ENCODE measurements at places on chromosomes 13 and 19.
A peak's percentile ranks its signal among the peaks of the same experiment; 100 is the strongest.

GRCh38 chr13:49053215-49053614 lies 77.5 kb downstream of the FNDC3A start:
- DNase-seq: no peak

DNA sequence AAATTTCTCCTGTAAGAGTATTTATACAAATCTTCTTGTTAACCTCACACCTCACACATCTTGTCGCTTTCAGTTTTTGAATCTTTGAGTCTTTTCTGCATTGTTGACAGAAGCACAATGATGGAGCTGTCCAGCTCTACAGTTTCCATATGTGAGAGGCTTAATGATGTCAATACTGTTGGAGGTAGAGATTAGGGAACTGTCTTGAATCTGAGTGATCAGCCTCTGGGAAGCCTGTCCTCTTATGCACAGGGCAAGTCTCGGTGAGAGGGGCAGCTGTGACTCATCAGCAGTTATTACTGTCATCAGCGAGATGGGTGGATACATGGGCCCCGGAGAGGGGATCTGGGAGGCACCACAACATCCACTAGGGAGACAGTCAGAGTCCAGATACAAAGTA lies 4.6 kb upstream of the ITGBL1 start:
- DNase-seq: no peak

GRCh38 chr13:39938596-39938995 lies 283.1 kb downstream of the COG6 start:
- no peak for DNase-seq

DNA sequence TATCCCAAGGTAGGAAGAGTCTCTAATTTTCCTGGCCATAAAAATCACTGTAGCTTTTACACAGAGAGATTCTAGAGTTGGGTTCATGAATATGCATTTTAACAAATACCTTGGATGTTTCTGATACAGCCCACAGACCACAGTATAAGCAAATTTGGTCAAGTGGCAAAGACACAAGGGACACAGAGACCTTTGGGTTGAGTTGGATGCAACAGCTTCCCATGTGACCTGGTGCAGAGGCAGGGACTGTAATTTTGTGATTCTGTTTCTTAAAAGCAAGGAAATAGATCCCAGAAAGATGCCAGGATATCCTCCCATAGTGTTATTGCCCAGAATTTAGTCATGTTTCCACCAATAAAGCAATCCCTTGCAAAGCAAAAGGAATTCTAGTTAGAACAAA lies 27.0 kb downstream of the FPR3 start:
- DNase-seq: no peak

- DNase-seq: no peak
Observed at GRCh38 chr19:51339313-51339686, 2.6 kb downstream of the VSIG10L start.

DNA sequence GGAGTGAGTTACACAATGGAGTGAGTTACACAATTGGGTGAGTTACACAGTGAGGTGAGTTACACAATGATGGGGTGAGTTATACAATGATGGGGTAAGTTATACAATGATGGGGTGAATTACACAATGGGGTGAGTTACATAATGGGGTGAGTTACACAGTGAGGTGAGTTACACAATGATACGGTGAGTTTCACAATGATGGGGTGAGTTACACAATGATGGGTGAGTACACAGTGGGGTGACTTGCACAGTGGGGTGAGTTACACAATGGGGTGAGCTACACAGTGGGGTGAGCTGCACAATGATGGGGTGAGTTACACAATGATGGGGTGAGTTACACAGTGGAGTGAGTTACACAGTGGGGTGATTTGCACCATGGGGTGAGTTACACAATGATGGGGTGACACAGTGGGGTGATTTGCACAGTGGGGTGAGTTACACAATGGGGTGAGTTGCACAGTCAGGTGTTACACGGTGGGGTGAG lies 52.5 kb upstream of the GAS6 start:
- no peak for DNase-seq

DNA sequence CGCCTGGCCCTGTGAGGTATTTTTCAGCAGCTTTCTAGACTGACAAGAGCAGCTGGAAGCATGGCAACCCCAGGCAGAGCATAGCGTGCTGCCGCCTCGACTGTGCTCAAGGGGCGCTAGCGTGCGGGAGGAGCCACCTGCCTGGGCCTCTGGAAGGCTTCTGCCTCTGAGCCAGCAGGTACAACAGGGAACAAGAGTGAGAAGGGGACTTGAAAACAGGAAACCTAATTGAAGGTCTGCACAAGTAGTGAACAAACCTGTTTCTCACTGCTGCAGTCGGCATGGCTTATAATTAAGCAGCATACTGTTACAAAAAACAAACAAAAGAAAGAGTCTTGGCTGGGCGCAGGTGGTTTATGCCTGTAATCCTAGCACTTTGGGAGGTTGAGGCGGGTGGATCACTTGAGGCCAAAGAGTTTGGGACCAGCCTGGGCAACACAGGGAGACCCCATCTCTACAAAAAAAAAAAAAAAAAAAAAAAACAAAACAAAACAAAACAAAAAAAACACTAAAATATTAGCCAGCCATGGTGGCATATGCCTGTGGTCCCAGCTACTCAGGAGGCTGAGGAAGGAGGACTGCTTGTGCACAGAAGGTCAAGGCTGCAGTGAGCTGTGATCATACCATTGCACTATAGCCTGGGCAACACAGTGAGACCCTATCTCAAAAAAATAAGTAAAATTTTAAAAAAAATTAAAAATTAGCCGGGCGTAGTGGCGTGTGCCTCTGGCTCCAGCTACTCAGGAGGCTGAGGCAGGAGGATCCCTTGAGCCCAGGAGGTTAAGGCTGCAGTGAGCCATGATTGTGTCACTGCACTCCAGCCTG lies 12.6 kb upstream of the GARRE1 start:
- DNase-seq: no peak

- no peak for DNase-seq
Observed at GRCh38 chr13:76148926-76149325, 512.8 kb downstream of the LMO7 start.

DNA sequence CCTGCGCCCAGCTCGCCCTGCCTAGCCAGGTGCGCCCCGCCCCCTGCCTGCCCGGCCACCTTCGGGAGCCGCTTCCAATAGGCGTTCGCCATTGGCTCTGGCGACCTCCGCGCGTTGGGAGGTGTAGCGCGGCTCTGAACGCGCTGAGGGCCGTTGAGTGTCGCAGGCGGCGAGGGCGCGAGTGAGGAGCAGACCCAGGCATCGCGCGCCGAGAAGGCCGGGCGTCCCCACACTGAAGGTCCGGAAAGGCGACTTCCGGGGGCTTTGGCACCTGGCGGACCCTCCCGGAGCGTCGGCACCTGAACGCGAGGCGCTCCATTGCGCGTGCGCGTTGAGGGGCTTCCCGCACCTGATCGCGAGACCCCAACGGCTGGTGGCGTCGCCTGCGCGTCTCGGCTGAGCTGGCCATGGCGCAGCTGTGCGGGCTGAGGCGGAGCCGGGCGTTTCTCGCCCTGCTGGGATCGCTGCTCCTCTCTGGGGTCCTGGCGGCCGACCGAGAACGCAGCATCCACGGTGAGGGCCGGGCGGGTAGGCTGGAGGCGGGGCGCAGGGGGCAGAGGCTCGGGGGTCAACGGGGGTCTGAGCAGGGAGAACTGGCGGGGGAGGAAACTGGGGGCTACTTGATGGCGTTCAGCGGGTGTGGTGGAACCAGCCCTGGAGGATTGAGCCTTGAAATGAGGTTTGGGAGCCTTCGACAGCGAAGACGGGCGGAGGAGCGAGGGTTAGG lies at the start of gene SPINT2:
Gene SPINT2, plus strand, starts transcription at position 88 of the 727 bp plus-strand sequence. Its CDS starts 320 bp downstream, at position 408.
- no peak for DNase-seq

- DNase-seq: peak; percentile 73
Observed at GRCh38 chr19:6057651-6058517, 52.4 kb downstream of the RFX2 start.

- DNase-seq: no peak
Observed at GRCh38 chr13:46659413-46660065, 106.6 kb downstream of the LRCH1 start.

GRCh38 chr13:50152655-50153309 lies 137.5 kb downstream of the KCNRG start:
- no peak for DNase-seq
